AML-193 (cell line): ENCODE measurements at places on chromosomes 12 and 14.

GRCh38 chr14:69716478-69717187 lies 50.3 kb upstream of the SRSF5 start:
- peak; percentile 86 for DNase-seq

DNA sequence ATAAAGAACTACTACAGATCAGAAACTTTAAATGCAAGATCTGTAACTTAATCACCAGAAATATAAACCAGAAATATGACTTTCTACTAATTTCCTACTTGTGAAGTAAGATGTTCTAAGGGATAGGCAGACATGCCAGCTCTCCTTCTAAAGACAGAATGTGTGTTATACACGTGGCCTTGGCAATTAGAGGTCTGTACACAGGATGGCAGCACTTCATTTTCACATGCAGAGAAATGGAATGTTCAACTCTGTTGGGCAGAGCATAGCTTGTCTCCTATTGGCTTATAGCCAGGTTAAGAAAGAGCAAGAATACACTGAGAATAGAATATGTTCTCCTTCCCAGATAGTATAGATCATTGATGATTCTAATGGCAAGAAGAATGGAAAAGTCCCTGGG lies 403.8 kb downstream of the DAD1 start:
- DNase-seq: no peak

DNA sequence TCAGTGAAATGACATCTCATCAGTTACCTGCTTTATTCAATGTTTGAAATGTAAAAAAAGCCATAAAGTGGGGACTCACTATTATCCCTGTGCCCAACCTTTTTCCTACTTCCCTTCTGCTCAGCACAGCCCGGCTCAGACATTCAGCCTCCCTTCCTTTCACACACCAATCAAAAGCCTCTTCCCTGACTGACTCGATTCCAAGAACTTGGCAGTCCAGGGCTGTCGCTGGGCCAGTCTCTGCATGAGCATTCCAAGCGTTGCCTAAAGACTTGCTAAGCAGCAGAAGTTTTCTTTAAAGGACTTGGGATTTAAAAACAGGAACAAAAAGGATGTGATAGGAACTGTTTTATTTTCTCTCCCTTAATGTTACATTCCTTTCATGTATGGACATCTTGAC lies 22.7 kb downstream of the ITPR2 start:
- DNase-seq: no peak

- no peak for DNase-seq
These were observed 49.7 kb downstream of the TSPAN11 start for GRCh38 chr12:30976206-30976605.

DNA sequence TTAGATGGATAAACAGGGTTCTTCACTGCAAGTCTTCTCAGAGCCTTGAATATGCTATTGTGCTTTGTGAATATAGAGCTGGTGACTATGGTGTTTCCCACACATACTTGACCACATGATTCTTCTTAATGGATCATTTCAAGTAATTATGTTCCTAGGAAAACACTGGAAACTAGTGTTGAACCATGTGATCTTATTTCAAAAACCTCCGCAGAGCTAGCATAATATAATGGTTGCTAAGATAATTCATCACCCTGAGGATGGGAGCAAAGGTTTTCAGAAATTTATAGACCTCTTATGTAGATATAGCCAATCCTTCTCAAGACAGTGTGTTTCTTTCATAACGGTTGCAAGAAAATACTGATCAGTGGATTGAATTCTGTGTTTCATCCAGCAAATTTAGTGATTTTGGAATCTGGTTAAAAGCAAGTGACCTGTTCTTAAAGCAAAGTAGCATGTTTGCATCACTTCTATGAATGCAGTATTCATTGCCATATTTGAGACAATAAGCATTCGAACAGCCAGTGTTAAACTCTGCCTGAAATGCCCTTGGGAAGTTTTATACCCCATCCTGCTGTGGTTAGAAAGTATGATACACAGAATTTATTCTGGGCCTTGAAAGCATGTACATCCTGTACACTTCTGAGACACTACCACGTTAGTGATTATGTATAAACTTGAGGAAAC lies 341.0 kb upstream of the E2F7 start:
- DNase-seq: no peak

- DNase-seq: no peak
These were observed 77.5 kb downstream of the GALNT9 start for GRCh38 chr12:132251741-132252490.

GRCh38 chr12:68912916-68913315 lies 20.1 kb downstream of the CPM start:
- no peak for DNase-seq

DNA sequence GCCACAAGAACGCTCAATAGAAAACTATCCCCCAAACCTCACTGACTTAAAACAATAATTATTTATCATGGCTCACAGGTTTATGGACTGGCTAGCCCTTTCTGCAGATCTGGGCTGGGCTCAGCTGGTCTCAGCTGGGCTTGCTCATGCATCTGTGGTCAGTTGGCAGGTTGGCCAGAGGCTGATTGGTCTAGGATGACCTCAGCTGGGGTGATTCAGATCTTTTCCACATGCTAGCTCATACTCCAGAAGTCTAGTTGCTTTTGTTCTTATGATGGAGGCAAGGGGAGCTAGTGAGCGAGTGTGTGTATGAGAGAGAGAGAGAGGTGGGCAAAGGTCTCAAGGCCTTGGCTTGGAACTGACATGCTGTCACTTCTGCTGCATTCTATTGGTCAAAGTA lies 181.2 kb upstream of the NRXN3 start:
- no peak for DNase-seq

GRCh38 chr12:125050446-125050845 lies 14.8 kb upstream of the AACS start:
- DNase-seq: no peak

GRCh38 chr12:16495196-16495595 lies 110.8 kb downstream of the LMO3 start:
- no peak for DNase-seq

DNA sequence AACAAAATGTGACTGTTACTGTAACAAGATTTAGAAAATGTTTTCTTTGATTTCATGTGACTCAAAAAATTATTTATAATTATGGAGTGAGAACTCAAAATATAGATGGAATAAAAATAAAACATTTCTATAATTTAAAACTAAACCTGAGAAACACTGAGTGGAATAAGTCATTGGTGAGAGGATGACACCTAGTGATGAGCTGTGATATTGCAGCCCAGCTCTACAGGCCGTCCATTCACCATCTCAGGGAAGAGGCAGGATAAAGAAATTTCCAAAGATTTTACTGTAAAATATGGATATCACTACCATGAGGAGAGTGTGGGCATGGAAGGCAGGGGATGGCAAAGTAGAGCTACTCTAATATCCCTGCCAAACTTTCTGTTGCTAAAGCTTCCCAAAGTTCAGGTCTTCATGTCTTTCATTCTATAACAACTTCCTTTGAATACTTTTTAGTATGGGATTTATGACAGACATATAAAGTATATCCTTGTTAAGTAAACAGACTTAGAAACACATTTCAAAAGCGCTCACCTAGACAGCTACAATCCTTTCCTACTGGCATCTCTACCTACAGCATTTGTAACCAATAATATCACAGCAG lies 308.0 kb downstream of the ITPR2 start:
- DNase-seq: peak; percentile 27

GRCh38 chr14:35222872-35223466 lies 69.2 kb upstream of the PSMA6 start:
- DNase-seq: no peak

GRCh38 chr12:101430456-101430855 lies 22.9 kb upstream of the ARL1 start:
- DNase-seq: peak; percentile 67

DNA sequence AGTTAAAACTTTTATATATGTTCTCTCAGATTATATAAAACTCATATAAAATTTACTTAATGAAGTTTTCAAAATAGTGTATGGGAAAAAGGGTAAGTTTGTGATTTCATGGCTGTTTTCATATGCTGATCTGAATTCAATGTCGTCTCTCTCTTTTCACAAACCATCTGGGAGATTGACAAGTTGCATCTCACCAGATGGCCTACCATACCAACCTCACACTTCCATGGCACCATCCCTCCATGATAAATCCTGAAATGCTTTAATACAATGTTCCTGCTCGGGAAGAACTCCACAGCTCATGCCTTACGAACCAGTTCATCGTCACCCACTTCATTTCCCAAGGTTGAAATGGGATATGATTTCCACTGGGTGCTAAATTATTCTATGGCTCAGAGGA lies 22.3 kb downstream of the PTPRO start:
- DNase-seq: no peak

DNA sequence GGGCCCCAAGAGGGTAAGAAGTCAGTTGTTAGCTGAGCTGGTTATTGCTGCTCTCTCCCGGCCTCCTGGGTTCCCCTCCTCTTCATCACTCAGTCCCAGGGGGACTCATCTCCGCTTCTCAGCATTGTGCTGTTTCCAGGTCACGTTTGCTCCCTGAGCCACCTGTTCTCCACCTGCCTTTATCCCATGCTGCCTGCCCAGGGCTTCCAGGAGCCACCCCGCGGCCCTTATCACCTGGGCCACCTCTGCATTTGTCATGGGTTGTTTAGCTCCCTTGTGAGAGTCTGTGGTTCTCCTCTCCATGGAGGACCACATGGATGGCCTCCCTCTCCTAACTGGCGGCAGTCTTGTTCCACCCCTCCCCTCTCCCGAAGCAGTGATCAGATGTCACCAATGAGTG lies 36.0 kb downstream of the SYNDIG1L start:
- DNase-seq: no peak

DNA sequence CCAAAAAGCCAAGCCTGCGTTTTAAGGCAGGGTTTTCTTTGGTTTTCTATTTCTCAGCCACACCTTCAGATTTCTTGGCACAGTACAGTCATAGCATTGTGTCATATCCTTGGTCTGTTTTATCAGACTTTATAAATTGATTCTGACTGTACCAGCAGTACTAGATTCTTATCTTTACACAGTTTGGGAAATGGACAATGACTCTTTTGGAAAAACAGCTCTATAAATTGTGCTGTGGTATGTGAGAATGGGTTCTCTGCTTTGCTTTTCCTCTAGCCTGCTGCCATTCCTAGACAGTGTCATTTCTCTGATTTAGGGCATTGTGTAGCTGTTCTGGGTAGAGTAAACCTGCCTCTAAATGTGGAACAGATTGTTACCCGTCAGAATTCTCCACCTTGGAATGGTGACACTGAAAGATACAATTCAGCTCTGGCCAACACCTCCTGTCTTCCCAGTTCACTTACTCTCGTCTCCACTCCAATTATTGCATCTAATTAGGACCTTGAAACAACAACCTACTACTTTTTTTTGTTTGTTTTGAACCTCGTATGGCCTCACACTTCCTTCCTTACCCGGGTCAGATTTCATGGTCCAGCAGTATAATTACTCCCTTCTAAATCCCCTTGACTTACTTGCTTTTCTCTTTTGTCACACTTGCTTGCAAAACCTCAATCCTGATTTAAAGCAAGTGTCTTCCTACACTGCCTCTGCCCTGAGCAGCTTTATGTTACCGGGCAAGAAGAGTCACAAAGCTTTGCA lies 226.3 kb downstream of the ERC1 start:
- DNase-seq: no peak

- DNase-seq: no peak
These were observed 384.9 kb downstream of the DIO2 start for GRCh38 chr14:79826362-79826761.
